ENCODE measurements at places on chromosomes 7 and 10. TPM values are rescaled to one million over a fixed set of nuclear protein-coding genes. Genes with fewer than 3 reads are reported as not detected.

Gene WNT8B
- under 0.01 TPM for total RNA-seq

Gene ELFN1
- total RNA-seq = 0.38 TPM

Gene TLX1
- not detected for total RNA-seq

Gene SPDYE1
- not detected for total RNA-seq

Gene MINPP1
- total RNA-seq = 17.7 TPM

Gene SYT15B
- total RNA-seq = 0.89 TPM

Gene PRR15
- total RNA-seq = not detected

Gene AKR1C4
- total RNA-seq = 0.13 TPM

Gene LRIT1
- not detected for total RNA-seq

Gene SPDYE5
- total RNA-seq = not detected

Gene PGAM2
- total RNA-seq = not detected

Gene ADK
- 19.0 TPM for total RNA-seq

Gene TACC2
- total RNA-seq = 3.4 TPM

Gene ATP5F1C
- total RNA-seq = 265 TPM

Gene INPP5A
- 22.3 TPM for total RNA-seq

Gene CYP26C1
- 0.77 TPM for total RNA-seq

Gene UNC5B
- 18.1 TPM for total RNA-seq

Gene HHEX
- 36.8 TPM for total RNA-seq

Gene SAP25
- total RNA-seq = not detected

Gene SPAM1
- not detected for total RNA-seq

Gene TAS2R4
- total RNA-seq = 0.51 TPM

Gene NEUROG3
- not detected for total RNA-seq

Gene EMX2
- not detected for total RNA-seq

Gene VSIR
- total RNA-seq = 12.2 TPM

Gene MYO1G
- under 0.01 TPM for total RNA-seq

Gene CPA4
- total RNA-seq = not detected

Gene HECTD2
- 4.1 TPM for total RNA-seq

Gene LRRC17
- 0.89 TPM for total RNA-seq

Gene FEZF1
- not detected for total RNA-seq

Gene ACBD7
- total RNA-seq = 3.1 TPM

Gene STAG3
- total RNA-seq = 0.13 TPM

Gene CDCA7L
- total RNA-seq = 41.0 TPM

Gene PIK3CG
- total RNA-seq = 4.4 TPM

Gene ATOH7
- not detected for total RNA-seq

Gene CLDN4
- 0.25 TPM for total RNA-seq

Gene LLCFC1
- total RNA-seq = not detected

Gene TSPAN12
- total RNA-seq = 89.3 TPM

Gene MUC3A
- total RNA-seq = 0.13 TPM

Gene POMZP3
- total RNA-seq = 1.0 TPM

Gene IFIT1B
- total RNA-seq = not detected

Gene SUN3
- not detected for total RNA-seq

Gene CCDC186
- total RNA-seq = 9.1 TPM

Gene HELLS
- total RNA-seq = 25.2 TPM

Gene PLA2G12B
- 0.13 TPM for total RNA-seq

Gene LRRC18
- not detected for total RNA-seq

Gene DPP6
- total RNA-seq = not detected

Gene OGDHL
- total RNA-seq = 1.0 TPM

Gene PRRT4
- not detected for total RNA-seq

Gene ASZ1
- not detected for total RNA-seq

Gene FAM131B
- total RNA-seq = 0.13 TPM

Gene RTKN2
- under 0.01 TPM for total RNA-seq

Gene CNTNAP2
- 0.25 TPM for total RNA-seq
